ENCODE measurements at places on chromosomes 1 and 21. TPM values are rescaled to one million over a fixed set of nuclear protein-coding genes. Genes with fewer than 3 reads are reported as not detected.

IGSF21 gene
- total RNA-seq: not detected

DNA sequence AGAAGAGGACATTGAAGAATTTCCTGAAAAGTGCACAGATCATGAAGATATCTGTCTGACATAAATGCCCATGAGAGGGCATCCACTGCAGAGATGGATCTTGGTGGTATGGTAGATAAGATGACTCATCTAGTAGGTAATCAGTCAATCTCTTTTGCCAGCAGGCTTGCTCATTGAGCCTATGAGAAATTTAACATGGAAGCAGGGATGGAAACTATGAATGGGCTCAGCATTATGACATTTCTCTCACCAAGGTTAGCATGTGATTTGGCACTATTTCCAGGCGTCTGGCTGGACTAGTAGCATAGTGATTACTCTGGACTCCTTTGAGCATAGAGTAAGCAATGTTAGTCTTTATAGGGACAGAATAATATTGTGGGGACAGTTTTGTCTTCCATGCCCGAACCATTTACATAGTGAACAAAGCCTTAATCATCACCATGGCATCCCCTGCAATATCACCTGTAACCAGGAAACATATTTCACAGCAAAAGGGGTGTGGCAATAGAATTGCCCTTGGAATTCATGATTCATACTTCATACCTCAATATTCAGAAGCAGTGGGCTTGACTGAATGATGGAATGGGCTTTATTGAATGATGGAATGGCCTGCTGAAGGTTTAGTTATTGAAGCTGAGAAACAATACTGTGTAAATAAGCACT lies 7.3 kb downstream of the OR2C3 start:
- DNase-seq: no peak

DNA sequence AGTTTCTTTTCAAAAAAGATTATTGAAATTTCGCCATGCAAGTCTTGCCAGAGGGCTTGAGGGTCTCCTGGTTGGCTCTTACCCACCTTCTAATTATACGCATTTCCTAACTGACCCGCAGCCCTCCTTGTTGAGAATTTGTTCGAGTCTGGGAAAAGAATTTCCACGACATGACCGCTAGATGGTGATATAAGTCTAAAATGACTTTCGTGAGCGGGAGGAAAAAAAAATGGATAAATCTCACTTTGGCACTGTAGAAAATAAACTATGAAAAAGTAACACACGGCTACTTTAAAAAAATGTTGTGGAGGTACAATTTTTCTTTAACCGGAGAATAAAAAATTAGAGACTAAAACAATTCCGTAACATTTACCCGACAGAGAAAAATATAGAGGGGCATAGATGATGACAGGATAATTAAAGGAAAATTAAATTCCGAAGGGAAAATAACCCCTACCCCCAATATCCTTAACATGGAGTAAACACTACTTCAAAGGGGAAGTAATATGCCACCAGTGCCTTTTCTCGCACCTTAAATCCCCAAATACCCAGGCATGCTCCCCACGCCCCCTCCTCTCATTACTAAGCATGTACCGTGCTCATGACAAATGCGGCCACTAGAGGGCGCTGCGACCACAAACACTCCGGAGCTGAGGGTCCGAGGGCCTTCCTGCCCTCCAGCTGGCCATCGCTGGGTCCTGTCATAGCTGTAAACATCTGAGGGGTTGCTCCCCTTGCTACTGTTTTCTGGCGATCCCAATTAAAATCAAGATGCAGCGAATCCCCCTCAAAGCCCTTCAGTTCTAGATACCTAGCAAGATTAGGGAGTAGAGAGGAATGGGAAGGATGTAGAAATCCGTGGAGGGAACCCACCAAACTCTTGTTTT lies 266.9 kb downstream of the ASTN1 start:
- no peak for DNase-seq

PLA2G4A gene
- 1.5 TPM for total RNA-seq

DNA sequence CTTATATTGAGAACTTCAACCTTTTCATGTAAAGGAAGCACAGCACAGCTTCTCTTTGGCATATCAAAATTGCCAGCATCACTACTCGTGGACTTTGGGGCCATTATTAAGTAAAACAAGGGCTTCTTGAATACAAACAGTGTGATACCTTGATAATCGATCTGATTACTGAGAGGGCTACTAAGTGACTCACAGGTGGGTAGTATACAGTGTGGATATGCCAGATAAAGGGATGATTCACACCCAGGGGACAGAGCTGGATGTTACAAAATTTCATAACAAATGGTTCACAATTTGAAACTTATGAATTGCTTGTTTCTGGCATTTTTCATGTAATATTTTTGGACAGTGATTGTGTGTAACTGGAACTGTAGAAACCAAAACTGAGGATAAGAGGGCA lies 15.4 kb downstream of the HDAC1 start:
- no peak for DNase-seq

DNA sequence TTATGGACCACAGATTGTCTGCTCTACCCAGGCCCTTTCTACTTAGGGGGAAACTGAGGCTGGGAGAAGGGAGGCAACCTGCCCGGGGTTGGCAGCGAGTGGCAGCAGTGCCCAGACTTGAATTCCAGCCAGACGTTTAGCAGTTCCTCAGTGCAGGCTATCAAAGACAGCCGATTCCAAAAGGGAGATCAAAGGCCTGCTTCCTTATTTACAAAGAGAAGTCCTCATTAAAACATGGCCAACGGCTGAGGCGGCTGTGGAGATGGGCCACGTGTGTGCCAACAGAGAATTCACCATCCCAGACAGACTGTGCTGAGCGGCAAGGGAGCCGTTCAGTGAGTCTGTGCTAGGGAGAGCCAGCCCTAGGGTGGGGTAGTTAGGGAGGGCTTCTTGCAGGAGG lies 27.7 kb downstream of the C1QB start:
- no peak for DNase-seq

DNA sequence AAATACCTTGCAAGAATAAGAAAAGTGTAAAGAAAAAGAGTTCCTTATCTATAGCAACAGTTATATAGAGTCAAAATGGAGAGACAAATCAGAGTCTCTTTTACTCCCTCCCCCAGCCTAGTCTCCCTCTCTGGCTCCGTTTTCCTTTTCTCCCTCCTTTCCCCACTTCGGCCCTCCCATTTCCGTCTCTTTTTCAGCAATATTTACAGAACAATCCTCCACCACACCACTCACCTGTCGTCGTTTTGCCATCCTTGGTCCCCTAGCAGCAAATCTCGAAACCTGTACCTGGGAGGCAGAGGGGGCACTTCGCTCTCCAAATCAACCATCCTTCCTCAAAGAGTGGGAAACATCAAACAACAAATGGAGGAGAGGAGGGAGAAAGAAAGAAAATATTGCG lies 259 bp downstream of the KCNT2 start:
- no peak for DNase-seq

- DNase-seq: no peak
Observed at GRCh38 chr1:116525440-116525839, 45.4 kb downstream of the CD58 start.

DNA sequence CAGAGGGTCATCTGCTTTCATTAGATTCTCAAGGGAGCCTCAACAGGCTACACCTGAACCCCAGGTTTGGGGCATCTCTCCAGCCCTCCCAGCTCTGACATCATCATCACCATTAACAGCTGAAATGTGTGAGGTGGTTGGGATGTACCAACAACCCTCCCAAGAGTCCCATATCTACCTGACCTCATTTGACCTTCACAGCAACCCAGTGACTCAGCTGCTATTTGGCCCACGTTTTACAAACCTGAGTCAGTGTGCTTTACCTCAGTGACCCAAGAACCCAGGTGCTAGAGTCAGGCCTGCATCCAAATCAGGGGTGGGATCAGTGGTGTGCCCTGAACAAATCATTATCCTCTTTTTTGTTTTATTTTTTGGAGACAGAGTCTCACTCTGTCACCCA lies 53.3 kb upstream of the TINAGL1 start:
- no peak for DNase-seq

PIK3C2B gene
- 19.6 TPM for total RNA-seq

DNA sequence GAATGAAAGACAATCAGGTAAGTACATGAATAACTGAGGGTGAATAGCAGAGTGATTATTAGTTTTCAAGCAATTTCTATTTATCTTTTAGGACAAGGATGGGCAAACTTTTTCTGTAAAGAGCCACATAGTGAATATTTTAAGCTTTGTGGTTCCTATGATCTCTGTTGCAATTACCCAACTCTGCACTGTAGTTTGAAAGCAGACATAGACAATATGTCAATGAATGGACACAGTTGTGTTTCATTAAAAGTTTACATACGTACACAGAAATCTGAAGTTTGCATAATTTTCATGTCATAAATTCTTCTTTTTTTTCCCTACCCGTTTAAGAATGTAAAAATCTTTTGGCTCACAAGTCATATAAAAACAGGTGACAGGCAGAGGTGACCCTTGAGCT lies 71.4 kb downstream of the ZNF281 start:
- no peak for DNase-seq

DNA sequence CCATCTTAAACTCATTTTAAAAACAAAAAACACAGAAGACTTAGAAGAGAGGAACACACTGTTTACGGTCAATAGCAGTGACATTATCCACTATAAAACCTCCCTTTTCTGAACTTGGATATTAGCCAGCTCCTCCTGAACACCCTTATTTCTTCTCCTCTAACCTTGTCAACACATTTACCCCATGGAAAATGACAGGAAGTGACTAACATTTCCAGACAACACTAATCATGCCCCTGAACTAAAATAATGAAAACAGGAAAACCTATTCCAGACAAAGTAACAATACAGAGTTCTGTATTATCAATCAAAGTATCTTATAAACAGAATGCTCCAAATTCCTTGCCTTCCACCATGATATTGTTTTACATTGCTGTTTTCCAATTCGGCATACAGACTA lies 45.3 kb downstream of the PALMD start:
- DNase-seq: no peak

FAM177B gene
- not detected for total RNA-seq

- no peak for DNase-seq
Observed at GRCh38 chr1:41905093-41905675, 13.5 kb downstream of the HIVEP3 start.

ASCL5 gene
- total RNA-seq: not detected

- DNase-seq: no peak
Observed at GRCh38 chr1:197924516-197925123, 7.4 kb downstream of the LHX9 start.
